D721Med (cell line): ENCODE measurements at places on chromosomes 6 and 20.

- no peak for DNase-seq
Measured at GRCh38 chr20:872855-873520, 39.5 kb downstream of the FAM110A start.

DNA sequence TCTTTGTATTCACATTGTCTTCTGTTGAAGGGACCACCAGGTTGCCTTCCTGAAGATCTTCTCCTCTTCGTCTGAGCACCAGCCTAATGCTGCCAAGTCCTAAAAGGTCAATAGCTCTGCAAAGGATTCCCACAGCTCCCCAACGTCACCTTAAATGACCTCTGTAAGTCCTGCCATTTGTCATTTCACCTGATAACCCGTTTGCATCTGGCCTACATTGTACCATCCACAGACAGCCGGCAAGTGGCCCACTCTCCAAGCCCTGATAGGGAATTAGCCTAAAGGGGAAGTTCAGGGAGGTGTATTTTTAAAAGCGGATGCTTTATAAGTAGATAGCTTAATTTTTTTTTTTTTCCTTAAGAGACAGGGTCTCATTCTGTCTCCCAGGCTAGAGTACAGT is 127.8 kb downstream of the ZMYND8 start:
- DNase-seq = no peak

DNA sequence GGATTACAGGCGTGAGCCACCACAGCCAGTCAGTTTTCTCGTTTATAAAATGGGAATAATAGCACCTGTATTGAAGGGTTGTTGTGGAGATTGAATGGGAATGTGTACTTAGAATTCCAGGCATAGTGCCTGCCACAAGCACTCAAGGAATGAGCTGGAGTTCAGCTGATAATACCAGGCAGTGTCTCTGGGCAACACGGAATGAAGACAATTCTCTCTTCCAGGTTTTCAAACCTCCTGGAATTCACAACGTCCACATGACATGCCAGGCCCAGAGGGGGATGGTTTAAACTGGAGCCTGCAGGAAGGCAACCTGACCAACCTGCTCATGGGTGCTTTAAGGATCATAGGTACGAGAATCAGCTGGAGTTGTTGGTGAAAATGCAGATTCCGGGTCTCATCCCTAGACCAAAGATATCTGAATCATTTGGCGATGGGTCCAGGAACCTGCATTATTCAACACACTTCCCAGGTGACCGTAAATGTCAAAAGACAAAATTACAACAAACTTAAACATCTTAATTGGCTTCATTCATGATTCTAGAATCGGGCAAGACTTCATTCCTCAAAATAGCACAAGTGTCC is 1.9 kb upstream of the PTPN1 start:
- DNase-seq = no peak

GRCh38 chr6:94845742-94846141 is 731.6 kb upstream of the MANEA start:
- no peak for DNase-seq

- DNase-seq = no peak
Measured at GRCh38 chr6:125339653-125340052, 37.9 kb upstream of the HDDC2 start.

- no peak for DNase-seq
Measured at GRCh38 chr20:21656308-21657067, 49.0 kb upstream of the PAX1 start.

DNA sequence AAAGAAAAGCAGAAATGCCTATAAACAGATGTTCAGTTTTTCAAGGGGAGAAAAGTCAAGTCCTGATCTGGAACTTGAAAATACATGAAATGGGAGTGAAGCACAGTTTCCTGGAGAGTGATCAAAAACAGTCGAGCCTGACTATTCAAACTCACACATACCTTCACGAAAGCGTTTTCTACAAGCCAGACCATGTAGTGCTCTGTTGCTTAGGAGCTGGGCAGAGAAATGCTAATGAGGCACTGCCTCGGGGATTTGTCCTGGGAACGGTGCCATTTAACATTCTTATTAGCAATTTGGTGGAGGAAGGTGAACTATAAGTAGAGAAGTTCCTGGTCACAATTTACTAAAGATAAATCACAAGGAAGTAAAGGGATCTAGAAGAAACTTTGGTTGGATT is 5.9 kb downstream of the NHSL1 start:
- no peak for DNase-seq

DNA sequence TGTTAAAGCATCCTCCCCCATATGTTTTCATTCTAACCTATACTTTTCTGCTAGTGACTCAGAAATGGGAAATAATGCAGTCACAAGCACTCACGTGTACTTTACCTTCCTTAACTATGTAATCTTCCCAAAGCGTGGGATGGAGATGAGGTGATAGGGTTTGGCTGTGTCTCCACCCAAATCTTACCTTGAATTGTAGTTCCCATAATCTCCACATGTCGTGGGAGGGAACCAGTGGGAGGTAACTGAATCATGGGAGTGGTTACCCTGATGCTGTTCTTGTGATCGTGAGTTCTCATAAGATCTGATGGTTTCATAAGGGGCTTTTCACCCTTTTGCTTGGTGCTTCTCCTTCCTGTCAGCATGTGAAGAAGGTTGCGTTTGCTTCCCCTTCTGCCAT is 35.4 kb downstream of the AGPAT4 start:
- DNase-seq = no peak

DNA sequence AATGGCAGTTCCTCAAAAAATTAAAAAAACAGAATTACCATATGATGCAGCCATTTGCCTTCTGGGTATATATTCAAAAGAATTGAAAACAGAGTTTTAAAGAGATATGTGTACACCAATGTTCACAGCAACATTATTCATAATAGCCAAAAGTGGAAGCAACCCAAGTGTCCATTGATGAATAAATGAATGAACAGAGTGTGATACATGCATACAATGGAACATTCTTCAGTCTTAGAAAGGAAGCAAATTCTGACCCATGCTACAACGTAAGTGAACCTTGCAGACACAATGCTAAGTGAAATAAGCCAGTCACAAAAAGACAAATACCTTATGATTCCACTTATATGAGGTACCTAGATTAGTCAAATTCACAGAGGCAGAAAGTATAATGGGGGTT is 34.7 kb upstream of the YWHAB start:
- no peak for DNase-seq

GRCh38 chr6:36912586-36912985 is 26.8 kb downstream of the C6orf89 start:
- no peak for DNase-seq

DNA sequence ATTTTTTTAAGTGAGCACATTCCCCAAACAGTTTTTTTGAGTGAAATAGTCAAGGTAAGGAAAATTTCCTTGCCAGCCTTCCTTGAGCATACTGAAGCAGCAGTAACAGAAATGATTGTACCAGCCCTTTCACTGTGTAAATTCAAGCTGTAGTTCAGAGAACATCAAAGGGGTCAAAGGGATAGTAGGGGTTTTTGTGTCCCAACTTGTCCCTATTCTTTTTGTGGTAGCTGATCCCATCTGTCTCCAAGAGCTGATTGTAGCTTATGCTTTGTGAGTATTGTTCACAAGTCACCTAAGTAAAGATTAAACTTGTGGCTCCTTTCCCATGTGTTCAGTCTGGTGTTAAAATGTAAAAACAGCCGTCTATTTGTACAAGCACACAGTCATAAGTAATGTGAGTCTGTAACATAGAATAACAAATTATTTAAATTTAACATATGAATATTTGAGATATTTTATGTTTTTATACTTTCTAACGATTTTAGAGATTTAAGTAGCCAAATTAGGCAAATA is 185.0 kb downstream of the CENPW start:
- DNase-seq = no peak

DNA sequence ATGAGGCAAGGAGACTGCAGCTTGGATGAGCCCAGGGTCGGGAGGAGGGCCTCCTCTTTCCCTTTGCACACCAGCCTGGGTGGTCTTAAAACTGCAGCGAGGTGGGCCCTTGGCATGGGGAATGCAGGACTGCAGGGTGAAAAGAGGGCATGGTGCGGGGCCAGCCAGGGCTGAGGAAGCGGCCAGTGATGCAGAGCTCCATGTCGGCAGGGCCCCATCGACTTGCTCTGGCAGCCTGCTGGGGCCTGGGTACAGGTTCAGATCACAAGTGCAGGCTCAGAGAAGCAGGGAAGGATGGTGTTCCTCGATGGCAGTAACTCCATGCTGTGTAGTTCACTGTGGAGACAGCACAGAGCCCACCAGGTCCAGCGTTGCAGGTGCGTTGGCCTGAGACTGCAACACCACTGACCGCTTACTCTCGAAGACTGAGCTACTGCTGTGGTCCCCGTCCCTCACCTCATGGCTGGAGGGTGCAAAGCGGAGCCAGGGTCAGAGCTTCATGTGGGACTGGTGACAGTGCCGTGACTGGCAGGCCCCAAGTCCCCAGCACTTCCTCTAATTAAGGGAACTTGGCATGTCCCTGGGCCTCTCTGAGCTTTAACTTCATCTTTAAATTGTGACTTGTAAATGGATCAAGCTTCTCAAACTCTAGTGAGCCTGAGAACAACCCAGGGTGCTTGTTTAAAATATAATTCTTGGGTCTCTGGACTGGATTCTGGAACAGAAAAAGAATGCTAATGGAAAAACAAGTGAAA is 223.2 kb downstream of the SYNDIG1 start:
- no peak for DNase-seq

- DNase-seq = no peak
Measured at GRCh38 chr6:160378882-160379281, 30.7 kb downstream of the SLC22A3 start.

DNA sequence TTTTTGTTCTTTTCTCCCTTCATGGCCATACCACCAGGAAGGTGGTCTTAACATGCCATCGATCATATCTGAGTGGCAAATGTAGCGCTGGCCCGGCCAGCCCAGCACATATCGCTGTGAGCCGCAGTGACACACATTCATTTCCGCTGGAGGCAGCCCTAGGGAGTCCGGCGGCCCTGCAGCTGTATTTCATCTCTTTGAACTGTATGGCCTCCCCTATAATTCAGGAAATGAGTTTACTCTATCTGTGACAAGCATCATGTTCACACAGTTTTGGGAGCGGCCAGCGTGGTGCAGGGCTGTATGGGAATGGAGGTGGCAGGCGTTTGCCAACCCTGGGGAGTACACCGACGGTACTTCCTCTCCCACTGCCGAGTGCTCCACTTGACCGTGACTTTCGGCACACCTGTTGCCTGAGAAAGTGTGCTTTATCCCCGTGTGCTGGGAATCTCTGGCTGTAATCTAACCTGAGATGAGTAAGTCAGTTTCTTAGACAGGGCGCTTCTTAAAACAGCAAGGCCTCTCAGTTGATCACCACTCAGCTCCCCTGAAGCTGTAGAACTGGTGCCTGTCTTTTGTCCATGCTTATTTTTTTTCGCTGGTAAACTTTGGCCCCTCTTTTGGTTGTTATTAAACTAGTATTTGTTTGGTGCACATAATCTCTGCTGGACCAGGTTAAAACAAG is 257.1 kb upstream of the TAB2 start:
- no peak for DNase-seq

GRCh38 chr6:139370283-139370998 is 4.0 kb downstream of the CITED2 start:
- no peak for DNase-seq

- DNase-seq = no peak
Measured at GRCh38 chr20:23289249-23289648, 61.3 kb upstream of the NXT1 start.

DNA sequence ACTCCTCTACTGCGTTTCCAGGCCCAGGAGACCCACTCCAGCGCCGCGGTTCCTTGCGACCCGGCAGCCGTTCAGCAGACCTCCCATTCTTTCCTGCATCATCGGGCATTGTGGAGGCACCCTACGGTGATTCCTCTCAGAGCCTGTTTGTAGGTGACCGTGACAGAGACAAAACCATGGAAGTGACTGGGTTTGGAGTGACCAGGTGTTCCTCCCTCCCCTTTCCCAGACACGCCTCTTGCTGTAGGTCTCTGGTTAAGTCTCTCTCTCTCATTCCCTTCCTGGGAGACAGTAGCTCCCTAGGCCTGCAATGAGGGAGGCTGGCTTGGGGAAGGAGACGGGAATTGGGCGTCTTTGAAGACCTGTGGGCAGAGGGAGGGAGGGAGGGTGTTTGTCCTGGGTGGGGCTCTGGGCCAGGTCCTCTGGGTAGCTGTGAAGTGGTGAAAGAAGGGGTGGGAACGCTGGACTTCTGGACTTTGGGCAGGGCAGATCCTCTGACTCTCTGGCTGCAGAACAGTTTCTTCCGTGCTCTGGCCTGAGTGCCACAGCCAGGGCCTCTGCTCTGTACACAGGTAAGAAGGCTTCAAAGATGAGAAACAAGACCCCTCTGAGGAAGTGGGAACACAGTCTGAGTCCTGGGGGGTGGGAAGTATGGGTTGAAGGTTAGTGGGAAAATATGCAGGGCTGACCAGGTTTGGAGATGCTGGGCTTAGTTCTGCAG is 763 bp downstream of the KLC4 start:
- no peak for DNase-seq

DNA sequence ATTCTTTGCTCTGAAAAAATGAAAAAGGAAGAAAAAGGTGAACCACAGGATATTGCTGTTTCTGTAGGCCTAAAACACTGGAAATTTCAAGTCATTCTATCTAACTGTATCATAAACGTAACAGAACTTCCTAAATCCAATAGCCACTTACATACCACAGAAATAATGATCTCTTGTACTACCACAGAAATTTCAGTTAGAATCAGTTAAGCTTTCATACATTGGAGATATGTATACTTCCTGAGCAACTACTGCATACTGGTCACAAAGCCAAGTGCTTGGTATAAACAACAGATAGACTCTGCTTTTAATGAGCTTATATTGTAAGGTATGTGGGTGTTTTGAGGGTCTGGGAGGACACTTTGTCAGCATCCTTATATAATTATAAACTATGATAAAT is 38.6 kb downstream of the VTA1 start:
- DNase-seq = no peak

GRCh38 chr6:11139051-11139960 is 27.8 kb upstream of the ERVFRD-1 start:
- DNase-seq = no peak

DNA sequence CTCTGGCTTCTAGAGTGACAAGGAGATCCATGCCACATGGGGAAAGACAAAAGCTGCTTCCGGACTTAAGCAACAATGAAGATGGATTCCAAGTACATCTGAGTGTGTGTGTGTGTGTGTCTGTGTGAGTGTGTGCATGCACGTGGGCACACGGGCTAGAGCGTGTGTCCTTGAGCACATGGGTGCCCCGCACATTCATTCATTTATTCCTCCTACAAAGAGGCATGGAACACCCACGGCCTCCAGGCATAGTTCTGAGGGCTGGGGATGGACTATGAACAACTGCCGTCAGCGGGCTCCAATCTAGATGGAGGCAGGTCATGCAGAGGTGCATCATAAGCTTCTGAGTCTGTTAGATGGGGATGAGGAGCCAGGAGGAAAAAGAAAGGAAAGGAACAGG is 49.1 kb downstream of the GRM4 start:
- no peak for DNase-seq

GRCh38 chr6:36598739-36599318 is 4.7 kb downstream of the SRSF3 start:
- no peak for DNase-seq

DNA sequence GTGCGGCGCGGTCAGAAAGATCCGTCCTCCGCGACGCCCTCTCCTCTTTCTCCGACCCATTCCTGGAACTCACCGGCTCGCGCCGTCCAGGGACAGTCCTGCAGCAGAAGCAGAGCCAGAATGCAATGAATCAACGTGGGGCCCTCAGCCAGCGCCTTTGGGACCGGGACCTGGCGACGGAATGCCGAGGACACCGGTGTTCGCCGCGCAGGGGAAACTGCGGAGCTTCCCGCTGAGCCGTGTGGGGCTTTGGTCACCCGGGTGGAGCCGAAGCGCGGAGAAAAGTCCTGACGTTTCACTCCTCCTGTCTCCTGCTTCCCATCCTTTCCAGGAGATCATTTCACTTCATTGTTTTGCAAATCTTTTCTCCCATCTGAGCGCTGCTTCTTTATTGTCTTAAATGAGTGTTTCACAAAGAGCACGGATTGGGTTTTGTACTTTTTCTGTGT is 26.5 kb downstream of the ULBP1 start:
- DNase-seq = no peak
